ENCODE measurements at places on chromosomes 12 and 14.

- DNase-seq: no peak
Observed at GRCh38 chr12:109982210-109982609, 14.0 kb downstream of the GIT2 start.

DNA sequence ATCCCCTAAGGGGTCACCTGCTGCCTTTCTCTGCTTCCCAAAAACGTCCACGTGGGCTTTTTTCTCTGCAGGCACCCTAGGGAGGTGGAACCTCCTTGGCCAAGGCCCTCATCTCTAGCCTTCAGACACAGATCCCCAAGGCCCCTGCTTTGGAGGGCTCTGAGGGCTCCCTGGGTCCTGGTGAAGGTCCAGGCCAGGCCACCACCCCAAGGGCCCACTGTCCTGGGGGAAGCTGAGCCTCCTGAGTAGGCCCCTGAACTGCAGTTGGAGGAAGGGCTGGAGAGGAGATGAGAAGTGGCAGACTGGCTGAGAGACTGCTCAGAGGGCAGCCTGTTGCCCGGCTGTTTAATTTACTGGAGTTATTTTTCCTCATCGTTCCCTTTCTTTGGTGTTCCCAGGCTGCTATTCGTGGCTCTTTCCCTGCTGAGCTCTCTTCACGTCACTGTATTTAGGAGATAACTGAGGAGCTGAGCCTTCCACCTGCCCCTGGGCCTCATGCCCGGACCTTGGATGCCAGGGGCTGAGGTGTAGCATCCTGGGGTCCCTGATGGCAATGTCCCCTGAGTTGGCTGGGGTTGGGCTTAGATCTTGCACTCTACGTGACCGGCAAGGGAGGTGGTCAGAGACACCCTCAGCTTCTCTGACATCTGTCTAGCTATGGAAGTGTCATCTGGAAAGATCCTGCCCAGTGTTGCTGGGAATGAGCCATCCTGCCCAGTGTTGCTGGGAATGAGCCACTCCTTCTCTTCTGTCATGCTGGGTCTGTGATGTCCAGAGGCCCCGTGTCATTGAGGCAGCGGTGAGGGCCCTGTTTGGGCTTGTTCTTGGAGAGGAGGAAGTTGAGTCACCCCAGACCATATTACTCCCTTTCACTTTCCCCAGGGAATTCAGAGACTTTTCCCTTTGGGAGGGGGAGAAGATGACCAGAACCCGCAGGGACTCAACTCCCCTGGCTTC, 139.8 kb downstream of the TSPAN9 start:
- no peak for DNase-seq

DNA sequence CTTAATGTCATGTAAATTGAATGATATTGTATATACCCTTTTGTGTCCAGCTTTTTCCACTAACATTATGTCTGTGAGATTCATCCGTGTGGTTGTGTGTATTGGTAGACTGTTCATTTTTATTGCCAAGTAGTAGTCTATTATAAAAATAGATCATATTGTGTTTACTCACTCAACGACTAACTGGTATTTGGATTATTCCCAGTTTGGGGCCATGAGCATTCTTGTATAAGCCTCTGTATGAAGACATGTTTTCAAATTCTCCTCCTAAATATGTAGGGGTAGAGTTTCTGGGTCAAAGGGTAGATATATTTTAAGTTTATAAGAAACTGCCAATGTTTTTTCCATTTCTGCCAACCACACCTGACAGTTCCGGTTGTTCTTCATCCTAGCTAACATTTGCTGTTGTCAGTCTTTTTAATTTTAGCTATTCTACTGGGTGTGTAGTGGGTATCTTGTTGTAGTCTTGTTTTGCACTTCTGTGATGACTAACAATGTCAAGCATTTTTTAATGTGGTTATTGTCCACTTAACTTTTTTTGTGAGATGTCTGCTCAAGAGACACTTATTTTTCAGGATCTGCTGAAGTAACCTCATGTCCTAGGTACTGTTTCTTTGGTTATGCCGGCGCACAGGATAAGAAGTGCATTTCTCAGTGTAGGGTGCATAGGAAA, 93.2 kb downstream of the DACT1 start:
- no peak for DNase-seq

DNA sequence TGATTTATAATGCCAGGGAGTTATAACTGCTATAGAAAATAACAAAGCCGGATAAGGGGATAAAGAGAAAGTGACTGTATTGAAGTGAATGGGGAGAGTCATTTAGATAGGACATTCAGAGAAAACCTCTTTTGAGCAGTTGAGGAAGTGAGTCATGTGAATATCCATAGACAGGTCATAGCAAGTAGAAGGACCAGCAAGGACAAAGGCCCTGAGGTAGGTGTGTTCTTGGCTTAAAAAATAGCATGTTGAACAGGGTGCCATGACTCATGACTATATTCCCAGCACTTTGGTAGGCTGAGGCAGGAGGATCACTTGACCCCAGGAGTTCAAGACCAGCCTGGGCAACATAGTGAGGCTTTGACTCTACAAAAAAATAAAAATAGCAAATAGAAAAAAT, 51.5 kb upstream of the RAP1B start:
- no peak for DNase-seq

DNA sequence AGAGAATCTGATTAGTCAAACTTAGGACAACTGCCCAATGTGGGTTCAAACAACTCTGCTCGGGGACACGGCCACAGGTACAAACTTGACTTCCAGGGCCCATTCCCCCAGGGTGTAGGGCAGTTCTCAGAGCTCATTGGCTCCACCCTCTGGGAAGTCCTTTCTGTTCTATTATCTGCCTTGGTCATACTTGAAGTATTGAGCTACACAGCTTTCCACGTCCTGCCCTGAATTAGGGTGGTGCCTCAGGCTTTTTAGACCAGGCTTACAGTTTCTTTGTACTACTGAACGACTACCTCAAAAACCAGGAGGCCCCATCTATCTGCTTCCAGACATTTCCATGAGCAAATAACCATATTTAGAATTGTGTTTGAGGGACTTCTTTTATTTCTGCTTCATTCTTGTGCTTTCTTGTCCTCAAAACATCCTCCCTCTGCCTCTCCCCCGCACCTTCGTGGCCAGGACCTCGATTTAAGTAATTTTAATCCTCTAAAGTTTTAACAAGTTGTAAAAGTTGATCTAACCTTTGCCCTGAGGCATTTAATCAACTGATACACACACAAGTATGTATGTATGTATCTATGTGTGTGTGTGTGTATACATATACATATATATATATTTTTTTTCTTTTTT, 281.7 kb upstream of the AMIGO2 start:
- peak; percentile 65 for DNase-seq

- DNase-seq: no peak
Observed at GRCh38 chr12:131737150-131737827, 26.4 kb downstream of the SFSWAP start.

DNA sequence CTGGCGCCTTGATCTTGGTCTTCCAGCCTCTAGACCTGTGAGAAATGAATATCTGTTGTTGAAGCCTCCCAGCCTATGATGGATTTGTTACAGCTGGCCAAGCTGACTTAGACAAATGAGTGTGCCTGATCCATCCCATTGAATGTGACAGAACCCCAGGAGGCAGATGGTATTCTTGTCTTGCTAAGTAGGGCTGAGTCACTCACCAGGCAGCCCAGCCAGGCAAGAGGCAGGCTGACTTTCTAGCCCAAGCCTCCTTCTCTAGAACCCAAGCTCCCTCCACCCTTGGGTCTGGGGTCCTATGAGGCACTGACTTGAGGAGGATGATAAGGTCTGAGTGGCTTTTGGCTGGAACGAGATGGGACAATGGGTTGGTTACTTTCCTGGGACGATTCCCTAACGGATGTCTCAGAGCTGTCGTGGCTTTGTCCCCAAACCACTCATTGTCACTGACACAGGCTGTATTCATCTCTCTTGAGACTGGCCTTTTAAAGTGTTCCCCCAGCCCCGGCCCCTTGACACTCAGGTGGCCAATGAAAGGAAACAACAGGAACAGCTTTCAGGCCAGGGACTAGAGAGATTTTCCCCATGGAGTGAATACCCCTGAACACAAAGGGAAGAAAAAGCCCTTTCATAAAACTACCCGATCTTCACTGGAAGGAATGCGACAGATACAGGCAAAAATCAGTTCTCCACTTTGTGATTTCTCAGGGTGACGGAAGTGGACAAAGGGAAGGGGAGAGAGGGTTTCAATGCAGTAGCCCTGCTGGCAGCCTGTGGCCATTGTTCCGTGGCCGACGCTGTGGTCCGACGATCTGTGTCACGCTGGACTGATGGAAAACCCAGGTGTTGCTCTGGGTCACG, 264.2 kb downstream of the AACS start:
- DNase-seq: no peak

DNA sequence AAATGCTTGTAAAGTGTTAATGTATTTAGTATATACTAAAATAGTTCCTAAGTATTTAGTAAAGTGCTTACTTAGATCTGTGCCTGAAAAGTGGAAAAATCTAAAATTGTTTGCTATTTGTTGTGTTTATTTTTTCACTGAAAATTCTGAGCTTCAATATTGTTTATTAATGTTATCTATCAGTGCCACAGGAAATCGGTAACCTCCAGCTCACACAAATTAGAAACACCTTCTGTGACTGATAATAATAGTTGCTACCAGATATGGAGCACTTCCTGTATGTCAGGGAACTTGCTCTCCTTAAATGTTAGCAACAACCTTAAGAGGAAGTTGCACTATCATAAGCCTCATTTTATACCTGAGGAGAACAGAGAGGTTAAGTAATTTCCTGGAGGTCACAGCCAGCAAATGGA, 723 bp upstream of the LRP10 start:
- DNase-seq: no peak

DNA sequence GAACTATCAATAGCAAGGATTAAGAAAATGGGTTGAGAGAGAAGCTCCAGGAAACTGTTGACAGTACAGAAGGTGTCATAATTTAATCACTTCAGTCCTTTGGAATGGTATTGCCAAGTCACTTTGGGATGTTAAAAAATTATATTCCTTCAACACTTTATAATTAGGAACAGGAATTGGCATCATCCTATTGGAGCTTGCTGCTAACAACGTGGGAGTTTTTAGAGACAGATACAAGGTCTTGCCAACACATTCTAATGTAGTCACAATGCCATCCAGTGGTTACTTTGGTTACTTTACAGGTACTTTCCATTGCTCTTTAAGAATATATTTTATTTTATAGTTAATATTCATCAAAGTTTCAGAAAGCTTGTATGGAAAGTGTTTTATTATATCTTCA, 310.1 kb downstream of the SYT1 start:
- no peak for DNase-seq

DNA sequence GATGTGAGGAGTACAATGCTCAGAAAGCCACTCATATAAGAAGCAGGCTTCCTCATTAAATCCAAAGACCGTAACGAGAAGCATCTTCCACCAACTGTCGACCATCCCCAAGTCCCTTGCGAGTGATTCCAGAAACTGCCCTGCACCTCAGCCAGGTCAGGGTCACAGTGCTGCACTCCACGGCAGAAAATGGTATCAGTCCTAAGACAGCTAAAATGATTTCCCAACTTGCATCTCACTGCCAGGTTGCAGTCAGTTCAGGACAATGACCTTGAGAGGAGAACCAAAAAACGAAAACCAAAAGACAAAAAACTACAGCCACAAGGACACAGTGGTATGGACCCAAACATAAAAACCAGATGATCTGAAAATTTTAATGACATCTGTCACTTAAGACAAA, 20.6 kb downstream of the SBNO1 start:
- no peak for DNase-seq

DNA sequence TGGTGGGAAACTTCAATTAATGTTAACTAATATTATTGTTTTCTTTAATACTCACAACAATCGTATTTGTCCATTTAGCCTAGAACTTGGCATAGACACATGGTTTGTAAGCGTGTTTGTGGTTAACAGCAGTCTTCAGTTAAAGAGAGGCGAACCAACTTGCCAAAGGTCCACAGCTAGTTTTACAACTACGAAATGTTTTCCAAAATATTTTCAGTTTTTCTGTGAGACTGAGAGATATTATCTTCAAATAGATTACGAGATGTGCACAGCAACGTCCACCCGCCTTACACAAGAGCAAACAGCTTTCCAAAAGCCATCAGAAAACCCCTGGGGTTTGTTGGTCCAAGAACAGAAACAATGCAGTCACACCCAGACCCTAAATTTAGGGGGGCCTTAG, 58.6 kb upstream of the RASSF3 start:
- DNase-seq: no peak

DNA sequence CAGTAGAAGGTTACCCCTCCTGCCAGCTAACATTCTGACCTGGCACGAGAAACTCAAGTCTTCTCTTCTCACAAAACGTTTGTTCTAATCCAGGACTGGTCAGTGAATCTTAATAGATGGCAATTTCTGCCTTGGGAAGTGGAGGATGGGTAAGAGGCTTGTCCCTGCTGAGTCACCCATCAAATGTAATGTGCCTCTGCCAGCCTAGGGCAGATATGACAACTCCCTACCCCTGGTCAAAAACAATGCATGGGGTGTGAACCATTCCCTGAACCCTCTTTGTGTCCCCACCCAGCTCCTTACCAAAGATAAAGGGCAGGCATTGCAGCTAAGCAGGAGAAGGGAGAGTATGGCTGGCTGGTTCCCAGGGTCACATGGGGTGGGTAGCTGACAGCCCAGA, 1052.9 kb downstream of the GALC start:
- DNase-seq: no peak

DNA sequence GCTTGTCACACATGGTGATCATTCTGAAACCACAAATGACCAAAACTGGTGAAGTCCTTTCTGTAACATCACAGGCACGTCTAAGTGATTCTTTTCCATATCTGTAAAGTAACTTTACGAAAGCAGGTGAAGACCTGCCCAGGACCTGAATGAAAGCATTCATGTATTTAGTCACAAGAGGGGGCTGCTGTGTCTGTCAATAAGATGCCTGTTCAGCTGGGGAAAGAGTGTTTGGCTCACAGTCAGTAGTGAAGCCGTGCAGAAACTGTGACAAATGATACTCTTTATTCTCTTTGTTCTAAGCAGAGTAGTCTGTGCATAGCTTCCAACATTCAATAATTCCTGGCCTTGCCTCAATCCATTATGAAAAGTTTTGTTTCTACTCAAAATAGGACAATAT, 373.5 kb upstream of the OR4E1 start:
- no peak for DNase-seq

GRCh38 chr12:116958402-116959197, 47.9 kb downstream of the FBXW8 start:
- DNase-seq: no peak

GRCh38 chr14:80762641-80763228, 178.8 kb downstream of the CEP128 start:
- no peak for DNase-seq

DNA sequence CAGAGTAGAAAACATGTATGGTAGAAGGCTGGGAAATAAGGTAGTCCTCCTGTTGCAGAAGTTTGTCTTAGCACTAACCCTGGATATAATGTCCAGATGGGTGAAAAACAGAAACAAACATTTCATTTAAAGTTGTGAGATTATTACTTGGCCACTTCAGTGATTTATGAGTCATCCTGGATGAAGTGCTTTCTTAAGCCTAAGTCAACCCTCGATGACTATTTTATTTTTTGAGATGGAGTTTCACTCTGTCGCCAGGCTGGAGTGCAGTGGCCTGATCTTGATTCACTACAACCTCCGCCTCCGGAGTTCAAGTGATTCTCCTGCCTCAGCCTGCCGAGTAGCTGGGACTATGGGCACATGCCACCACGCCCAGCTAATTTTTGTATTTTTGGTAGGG, 10.2 kb downstream of the DLST start:
- no peak for DNase-seq

GRCh38 chr12:111359231-111359913, 9.5 kb downstream of the PHETA1 start:
- peak; percentile 48 for DNase-seq

- DNase-seq: no peak
Observed at GRCh38 chr14:75561013-75561432, 17.4 kb upstream of the FLVCR2 start.

GRCh38 chr14:73591690-73592449, at the start of gene ACOT4:
Gene ACOT4 (plus strand): TSS chr14:73591873. CDS start chr14:73591960, 87 bp downstream.
- DNase-seq: peak; percentile 74

GRCh38 chr12:91381309-91381804, 198.7 kb upstream of the DCN start:
- no peak for DNase-seq
